Endodermal cell (in vitro differentiated cells): ENCODE measurements at places on chromosomes 4 and X.

DNA sequence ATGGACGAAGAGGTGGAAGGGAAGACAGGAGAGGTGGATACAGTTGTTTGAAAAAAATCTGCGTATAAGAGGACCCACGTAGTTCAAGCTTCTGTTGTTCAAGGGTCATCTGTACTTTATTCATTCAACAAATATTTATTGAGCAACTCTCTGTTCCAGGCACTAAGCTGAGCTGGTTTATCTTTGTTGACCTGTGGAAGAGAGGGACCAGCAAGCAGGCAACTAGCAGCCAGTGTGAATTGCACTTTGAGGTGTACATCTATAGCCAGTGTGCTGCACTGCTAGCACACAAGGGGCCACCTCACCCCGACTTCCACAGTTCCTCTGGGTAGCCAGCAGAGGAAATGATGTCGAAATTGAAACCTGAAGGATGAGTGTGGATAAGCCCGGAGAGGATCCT is 191.4 kb downstream of the SOWAHB start:
- no peak overlapping the region for H3K4me3 ChIP-seq
- H3K27ac ChIP-seq, result no peak overlapping the region
- peaks cover 16% of the 10 kb centered on the region for H3K4me1 ChIP-seq
- no peak for DNase-seq

- no peaks in the 10 kb centered on the region for H3K27me3 ChIP-seq
- H3K4me3 ChIP-seq, result no peak overlapping the region
Observed at GRCh38 chr4:8547108-8547911, 32.9 kb upstream of the GPR78 start.

- no peaks in the 10 kb centered on the region for H3K36me3 ChIP-seq
- DNase-seq, result no peak
- H3K4me3 ChIP-seq, result no peak overlapping the region
Observed at GRCh38 chr4:55733932-55734331, 85.7 kb upstream of the EXOC1L start.

- no peaks in the 10 kb centered on the region for H3K27me3 ChIP-seq
- H3K27ac ChIP-seq, result no peak overlapping the region
- no peak for DNase-seq
- no peaks in the 10 kb centered on the region for H3K36me3 ChIP-seq
- H3K4me3 ChIP-seq, result no peak overlapping the region
Observed at GRCh38 chrX:133638285-133638684, 223.0 kb upstream of the GPC4 start.

GRCh38 chrX:14948691-14949090 is 75.5 kb downstream of the MOSPD2 start:
- no peak overlapping the region for H3K27ac ChIP-seq
- no peaks in the 10 kb centered on the region for H3K4me1 ChIP-seq
- H3K4me3 ChIP-seq, result no peak overlapping the region
- H3K27me3 ChIP-seq, result no peaks in the 10 kb centered on the region
- DNase-seq, result no peak
- H3K36me3 ChIP-seq, result no peaks in the 10 kb centered on the region
